Stimulated activated CD8-positive, alpha-beta memory T cell treated with anti-CD3 and anti-CD28 coated beads, Interleukin-7, amount 100 ng/mL, for 1 hour (primary cell): ENCODE measurements at places on chromosomes 12 and 14.

DNA sequence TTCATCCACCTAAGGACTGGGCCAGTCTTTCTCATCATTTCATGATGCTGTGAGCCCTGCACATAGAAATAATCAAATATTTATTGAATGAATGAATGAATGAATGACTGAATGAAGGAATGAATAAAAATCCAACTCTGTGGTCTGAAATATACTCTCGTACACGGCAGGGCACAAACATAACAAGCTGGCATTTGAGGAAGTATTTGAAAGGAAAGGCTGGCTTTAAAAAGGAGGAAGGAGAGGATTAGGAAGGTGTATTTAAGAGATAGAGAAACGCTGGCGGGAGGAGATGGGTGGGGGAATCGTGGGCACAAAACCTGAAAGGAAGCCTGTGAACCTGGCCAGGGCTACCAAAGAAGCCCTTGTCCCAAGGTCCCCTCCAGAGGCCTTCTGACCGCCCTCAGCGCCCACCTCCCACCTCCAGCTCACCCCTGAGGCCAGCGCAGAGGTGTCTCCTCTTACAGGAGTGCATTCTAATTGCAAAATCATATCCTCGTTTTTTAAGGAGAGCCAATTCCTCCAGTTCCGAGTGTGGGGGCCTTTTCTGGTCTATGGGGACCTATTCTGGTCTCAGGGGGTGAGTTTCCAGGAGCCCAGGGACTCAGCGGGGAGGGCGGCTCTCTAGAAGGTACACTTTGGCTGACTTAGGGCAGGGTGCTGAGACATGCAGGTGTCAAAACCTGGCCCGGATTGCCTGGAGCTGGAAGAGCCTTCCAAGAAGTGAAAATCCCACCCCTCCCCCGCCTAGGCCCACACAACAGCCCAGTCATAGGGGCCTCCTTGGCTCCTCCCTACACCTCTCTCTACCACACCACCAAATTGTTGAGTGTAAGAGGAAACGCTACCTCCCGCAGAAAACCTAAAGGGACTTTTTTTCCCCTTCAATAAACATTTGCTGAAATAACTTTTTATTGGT, 8.7 kb upstream of the JDP2 start:
- no peak for DNase-seq

DNA sequence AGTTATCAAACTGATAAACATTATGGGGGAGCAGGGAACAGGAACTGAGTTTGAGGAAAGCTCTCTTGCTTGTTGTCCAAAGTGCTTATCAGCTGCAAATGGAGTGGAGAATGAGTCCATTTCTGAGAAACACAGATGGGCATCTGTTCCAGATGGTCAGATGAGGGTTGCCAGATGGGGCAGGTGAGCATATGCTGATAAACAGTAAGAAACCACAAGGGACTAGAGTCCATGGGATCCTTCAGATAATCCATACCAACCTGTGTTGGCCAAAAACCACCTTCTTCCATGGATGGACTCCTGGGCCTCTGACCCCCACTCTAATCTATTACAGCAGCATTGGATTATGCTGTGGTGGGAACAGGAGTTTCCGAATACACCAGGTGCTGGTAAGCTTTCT, 38.3 kb downstream of the GNS start:
- DNase-seq = no peak

DNA sequence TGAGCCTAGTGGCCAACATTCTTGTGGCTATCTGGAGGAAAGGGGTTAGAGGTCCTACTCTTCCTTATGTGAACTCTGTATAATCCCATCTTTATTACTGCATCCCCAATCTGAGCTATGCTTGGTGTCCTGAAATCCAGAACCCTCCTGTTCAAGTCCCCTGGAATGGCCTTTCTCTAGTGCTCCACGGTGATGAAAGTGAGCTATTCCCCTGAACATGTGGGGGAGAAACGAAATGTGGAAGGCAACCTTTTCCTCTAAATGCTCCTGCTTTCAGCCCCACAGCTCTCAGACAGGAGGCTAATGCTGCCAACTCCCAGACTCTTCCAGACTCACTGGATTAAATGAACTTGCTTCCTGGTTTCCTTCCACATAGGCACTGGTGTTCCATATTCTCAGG, 2.5 kb upstream of the PGAM5 start:
- no peak for DNase-seq

- DNase-seq = peak; percentile 13
Observed at GRCh38 chr12:82687021-82688011, 610 bp downstream of the TMTC2 start.

DNA sequence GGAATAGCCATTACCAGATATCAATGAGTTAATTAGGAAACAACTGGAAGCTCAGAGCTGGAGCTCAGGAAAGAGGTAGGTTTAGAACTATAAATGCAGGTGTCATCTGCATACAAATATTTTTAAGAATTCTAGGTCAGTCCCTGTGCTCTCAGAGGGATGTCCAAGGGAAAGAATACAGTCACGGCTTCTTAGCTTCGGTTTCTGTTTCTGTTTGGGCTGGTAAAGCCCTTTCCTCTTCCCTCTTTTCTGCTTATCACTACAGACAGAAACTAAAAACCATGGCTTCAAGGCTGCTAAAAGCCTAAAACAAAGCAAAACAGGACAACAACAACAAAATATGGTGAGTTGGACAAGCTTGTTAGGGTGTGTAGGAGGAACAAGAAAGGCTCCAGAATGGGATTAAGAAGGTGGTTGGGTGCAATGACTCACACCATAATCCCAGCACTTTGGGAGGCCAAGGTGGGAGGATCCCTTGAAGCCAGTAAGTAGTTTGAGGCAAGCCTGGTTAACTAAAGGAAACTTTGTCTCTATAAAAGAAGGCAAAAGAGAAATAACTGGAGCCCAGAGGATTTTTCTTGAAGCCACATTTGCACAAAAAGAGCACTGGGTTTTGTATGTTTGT, 113.0 kb downstream of the SEC23A start:
- DNase-seq = no peak

DNA sequence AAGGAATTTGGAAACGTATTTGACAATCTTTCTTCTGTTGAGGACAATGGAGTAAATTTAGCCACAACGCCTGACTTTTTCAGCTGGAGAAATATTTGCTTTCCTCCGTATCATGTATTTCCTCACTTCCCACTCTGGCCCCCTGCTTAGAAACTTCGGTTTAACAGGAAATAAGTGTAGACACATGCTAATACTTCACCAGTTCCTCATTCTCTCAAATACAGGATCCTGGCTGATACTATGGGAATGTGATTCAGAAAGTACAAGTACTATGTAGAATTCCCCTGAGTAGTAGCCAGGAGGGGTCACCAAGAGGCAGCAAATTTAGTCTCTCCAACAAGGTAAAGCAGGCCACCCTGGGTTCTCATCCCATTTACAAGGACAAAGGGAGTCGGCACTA, 58.0 kb downstream of the FAR2 start:
- DNase-seq = no peak

DNA sequence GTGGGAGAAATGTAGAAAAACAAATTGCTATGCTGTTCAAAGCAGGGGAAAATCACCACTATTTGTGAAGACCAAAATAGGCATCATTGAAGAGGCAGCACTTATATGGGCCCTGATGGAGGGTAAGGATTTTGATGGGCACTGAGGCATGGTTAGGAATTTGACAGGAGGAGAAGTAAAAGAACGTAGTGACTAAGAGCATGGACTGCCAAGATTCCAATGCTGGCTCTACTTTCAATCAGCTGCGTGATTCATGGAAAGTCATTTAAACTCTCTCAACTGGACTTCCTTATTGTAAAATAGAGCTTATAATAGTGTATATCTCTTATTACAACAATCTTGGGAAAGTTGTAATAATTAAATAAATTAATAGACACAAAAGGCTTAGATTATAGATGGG, 267.7 kb upstream of the G2E3 start:
- DNase-seq = no peak

- no peak for DNase-seq
Observed at GRCh38 chr12:119603767-119604166, 10.2 kb downstream of the TMEM233 start.

DNA sequence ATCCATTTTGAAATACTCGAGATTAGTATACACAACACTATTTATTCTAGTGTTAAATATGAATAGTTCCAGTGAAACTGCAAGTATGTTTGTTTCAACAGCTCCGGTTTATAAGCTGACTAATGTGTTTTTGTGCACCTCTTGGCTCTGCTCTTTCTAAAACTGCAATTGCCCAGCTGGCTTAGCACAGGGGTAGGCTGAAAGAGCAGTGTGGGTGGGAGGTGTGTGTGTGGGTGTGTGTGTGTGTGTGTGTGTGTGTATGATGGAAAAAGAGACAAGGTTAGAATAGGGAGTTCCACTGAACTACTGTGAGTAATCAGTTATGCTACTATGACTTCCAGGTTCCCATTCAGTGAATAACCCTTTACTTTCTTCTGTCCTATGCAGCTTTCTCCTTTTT, 37.8 kb upstream of the DDHD1 start:
- no peak for DNase-seq

DNA sequence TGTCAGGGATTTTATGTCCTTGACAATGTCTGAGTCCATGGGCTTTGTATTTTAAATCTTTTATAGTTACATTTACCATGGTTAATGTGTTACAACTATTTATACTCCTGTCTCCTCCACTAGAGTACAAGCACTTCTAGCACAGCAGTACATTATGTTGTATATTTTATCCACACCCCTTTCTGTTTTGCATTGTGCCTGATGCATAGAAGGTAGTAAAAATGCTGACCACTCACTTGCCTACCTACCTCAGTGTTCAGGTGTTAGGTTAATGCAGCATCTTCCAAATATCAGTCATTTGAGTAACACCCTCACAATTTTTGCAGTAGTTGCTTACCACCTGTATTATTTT, 31.1 kb upstream of the SLC38A2 start:
- no peak for DNase-seq

- no peak for DNase-seq
Observed at GRCh38 chr12:33330940-33331339, 108.7 kb downstream of the SYT10 start.

DNA sequence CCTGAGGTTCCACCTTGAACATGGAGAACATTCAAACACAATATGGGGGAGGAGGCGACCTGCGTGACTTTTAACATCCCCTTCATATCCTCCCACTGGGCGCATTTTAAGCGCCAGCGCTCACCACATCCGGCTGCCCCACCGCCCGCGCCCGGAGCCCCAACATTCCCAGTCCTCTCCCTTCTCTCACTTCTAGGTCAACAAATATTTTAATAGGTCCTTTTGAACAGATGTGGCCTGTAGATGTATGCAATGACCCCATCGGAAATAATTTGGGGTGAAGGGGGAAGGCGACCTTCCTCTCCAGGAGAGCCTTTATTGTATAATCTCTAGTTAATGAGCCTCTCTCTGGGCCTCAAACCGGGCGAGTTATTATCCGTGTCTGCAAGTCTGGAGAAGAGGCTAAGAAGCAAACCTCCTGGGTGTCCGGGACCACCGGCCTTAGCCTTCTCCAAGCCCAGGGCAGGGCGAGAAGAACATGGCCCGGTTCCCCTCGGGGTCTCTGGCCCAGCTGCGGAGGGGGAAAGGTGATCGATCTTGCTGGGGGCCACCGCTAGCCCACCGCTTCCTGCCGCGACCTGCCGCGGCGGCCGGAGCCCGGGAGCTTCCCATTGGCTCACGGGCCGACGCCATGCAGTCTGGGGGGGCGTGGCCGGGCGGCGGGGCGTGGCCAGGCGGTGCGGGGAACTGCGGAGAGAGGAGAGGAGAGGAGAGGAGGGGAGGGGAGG, 83.2 kb upstream of the HMGA2 start:
- peak; percentile 24 for DNase-seq

GRCh38 chr14:20494935-20495766, 10.2 kb upstream of the RNASE10 start:
- DNase-seq = no peak

DNA sequence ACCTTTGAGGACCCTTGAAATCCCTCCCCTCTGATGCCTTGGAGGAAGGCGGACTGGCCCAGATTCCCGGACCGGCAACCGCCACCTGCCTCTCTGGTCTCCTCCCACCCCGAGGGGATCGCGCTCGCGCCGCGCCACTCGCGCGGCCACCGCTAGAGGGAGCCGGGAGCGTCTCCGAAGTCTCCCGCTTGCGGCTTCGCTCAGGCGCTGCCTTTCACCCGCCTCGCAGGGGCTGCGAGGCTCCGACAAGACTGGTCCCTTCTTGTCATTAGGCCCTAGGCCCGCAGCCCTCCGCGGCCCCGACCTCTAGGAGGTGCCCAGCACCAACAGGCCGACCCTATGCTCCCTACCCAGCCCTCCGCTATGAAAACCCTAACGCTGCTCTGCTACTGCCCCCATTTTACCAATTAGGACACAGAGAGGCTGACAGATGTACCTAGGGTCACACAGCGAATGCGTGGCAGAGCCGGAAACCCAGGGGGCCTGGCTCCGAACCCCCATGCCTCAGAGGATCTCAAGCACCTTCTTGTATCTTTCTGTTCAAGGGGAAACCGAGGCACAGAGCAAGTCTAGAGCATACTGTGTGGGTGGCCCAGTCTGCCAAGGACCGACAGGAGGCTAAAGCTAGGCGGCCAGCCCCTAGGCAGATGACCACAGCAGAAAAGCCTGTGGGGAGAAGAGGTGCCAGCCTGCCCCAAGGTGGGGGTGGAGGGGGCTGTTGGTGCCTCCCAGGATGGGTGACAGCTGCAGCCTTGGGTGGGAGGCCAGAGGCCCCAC, 21.4 kb upstream of the VSX2 start:
- peak; percentile 66 for DNase-seq

GRCh38 chr14:70908935-70909641, 1.8 kb downstream of the PCNX1 start:
- DNase-seq = no peak

GRCh38 chr12:5593086-5593485, 161.2 kb downstream of the NTF3 start:
- DNase-seq = no peak

- DNase-seq = no peak
Observed at GRCh38 chr12:64561302-64562136, 48.8 kb upstream of the RASSF3 start.

DNA sequence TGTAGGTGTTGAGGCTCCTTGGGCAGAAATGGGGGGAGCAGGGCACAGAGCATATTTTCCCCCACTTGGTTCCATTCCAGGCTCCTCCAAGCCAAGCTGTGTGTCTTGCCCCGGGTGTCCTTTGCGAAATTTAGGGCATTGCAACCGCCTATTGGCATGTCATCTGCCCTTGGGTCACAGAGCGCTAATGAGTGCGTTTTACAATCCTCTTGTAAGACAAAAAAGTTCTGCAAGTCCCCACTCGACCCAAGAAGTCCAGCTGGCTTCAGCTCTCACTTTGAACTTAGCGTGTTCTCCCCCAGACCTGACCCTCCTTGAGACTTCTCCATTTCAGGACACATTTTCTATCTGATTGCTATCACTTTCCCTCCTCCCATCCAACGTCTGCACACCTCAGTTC, 6.1 kb upstream of the LRTM2 start:
- DNase-seq = no peak
